NCI-H446 treated with DMSO at 0.1 percent for 48 hours (cell line): ENCODE measurements at places on chromosomes 5 and 9.
A peak's percentile ranks its signal among the peaks of the same experiment; 100 is the strongest.

DNA sequence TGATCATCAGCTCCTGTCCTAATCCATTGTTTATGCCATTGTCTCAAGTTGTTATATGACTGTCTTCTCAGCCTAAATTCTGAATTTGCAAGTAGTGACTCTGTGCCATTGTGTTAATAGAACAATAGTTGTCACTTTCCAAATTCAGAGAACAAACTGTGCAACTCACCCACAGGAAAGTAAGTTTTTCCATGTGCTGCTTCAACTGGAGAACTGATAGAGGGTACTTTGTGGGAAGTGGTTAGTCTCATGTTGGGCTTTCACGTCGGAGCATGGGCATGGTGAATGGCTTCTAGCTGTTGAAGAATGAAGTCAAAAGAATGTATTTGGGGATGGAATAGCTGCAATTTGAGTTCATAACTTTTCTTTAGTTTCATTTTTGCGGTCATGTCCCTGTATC lies 146.0 kb downstream of the CD180 start:
- DNase-seq: no peak

GRCh38 chr5:69048230-69048629 lies 45.6 kb upstream of the SLC30A5 start:
- DNase-seq: no peak

- no peak for DNase-seq
Observed at GRCh38 chr5:136275601-136276000, 82.6 kb upstream of the SMIM32 start.

DNA sequence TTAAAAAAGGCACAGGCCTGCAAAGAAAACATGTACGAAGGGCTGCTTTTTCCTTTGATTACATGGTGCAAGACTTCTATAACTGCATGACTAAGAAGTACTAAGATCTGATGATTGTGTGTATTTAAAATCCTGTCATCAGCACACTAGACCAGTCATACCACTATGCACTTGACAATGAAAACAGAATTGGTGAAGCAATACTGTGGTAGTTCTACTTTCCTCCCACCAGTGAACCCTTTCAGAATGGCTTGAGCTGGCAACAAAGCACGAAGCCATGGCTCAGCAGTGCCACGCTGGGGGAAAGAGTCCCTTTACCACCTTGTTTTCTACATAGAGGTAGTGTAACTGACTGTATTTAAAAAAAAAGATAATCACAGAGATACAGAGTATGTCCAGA lies 49.0 kb upstream of the POU5F2 start:
- DNase-seq: no peak

DNA sequence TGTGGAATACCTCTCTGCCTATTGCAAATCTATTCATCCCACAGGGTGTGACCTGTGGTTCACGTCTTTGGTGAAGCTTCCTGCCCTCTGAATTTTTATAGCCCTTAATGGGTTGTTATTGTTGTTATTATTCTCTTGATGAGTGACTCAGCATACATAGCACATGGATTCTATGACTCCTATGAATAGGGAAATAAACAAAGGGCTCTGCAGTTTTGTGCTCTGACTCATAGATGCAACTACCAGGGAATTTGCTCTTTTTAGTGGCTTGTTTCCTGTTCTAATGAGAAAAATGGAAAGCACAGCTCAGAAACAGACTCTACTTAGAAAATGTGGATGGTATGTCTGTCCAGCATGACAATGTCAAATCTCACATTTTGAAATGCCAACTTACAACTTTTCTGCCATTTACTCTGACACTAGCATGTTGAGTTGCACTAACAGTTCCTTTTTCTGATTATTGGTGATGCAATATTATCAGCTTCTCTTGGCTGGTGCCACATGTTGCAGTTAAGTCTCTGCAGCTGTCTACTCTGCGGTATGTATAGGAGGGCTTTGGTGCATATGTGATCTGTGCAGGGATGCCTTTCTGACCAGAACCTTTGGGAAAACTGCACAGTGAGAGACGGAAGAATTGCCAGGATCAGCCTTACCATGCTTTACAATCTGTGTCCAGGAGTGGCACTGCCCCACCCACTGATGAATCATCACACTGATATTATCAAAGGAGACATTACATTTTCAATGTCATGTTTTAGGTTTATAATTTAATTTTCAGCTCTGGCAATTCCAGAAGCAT lies 996.4 kb upstream of the WWC1 start:
- no peak for DNase-seq

DNA sequence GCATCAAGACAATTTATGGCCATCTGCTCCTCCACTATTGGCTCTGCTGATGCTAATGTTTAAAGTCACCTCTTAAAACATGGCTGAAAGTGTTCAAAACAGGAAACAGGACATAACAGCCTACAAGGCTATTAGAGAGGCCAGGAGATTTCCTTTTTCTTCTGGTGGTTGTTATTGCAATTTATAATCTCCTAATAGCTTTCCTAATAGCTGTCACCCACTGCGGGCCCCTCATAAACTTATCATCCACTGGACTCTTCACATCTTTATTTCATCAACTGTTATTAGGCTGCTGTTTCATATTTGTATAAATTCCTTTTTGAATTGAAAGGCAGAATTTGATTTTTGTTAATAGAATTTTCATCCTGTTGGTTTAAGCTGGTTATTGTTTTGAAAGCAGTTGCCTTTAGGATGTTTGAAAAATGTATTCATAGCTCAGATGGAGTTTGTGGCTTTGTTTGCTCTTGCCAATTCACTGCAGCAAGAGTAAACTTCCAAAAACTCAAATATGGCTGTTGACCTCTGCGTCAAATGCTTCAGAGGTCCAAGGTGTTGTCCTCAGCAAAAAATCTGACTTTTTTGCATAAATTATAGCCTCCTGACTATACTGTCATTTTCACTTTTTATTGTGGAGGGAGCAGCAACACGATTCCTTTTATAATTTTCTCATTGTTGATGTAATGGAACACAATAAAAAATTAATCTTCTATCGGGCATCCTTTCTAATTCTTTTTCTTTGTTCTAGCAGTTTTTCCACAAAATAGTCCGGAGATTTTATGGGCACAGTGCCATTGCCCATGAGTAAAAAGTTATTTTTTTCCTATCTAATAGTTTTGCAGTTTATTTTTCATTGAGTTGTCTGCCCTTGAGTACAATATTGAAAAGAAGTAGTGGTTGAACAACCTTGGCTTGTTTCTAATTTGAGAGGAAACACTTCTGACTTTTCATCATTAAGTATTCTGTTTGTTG lies 69.3 kb downstream of the MAT2B start:
- peak; percentile 8 for DNase-seq

DNA sequence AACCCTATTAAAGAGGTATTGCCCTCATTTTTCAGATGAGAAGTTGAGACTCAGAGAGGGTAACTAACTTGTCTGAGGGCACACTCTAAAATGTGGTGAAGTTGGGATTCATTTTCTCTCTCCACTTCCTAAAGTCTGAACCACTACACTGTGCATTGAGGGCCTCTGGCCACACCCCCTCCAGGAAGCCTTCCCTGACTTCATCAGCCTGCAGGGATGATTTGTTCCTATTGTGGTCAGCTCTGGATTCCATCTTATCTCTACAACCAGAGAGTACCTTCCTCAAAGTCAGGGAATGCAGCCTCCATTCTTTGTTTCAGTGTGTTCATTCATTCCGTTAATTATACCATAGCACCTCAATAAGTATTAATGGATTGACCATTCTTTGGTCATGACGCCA lies 356.0 kb upstream of the PANK3 start:
- no peak for DNase-seq

DNA sequence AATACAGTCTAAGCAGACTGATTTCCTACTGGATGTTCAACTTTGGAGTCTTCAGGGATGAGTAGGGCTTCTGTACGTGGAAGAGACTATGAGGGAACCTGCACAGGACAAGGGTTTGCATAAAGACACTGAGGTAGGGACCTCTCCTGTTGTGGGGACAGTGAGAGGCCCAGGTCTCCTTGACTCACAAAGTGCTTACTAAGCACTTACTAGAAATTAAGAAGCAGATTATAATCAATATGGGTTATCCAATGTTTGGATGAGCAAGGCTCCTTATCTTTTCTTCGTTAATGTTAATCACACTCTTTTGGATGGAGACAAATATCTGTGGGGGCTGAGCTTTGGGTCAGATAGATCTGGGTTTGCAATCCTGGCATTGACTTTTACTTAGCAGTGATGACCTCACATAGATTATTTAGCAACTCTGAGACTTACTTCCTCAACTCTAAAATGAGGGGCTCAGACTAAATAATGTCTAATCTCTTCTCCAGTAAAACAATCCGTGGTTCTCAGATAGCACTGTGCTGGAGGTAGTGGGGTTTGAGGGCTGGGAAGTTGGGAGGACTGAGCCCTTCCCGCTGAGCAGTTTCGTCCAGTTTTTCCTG lies 45.9 kb downstream of the PDCD1LG2 start:
- DNase-seq: no peak

DNA sequence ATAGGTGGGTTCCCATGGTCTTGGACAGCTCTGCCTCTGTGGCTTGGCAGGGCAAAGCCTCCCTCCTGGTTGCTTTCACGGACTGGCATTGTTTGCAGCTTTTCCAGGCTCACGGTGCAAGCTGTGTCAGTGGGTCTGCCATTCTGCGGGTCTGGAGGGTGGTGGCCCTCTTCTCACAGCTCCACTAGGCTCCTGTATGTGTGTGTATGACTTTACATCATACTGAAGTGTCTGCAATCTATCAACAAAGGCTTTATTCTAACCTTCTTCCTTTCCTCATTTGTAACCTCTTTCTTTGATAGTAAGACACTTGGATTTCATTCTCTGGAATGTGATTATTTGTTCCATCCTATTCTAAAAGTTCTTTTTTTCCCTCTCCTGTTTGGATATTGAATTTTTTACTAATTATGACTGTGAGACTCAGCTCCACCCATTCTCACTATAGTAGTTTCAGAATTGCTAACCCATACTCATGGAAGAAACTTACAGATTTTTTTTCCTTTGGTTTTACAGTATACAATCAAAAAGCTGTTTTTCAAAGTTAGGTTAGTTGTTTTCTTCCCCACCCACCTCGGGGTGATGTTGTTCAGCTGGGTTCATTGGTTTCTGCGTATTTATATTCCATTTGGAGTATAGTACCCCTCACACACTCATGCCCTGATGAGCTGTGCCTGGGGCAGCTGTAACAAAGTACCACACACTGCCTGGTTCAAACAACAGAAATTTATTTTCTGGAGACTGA lies 144.6 kb upstream of the OTULINL start:
- DNase-seq: no peak

- no peak for DNase-seq
Observed at GRCh38 chr5:97627272-97627671, 444.2 kb upstream of the RIOK2 start.

- DNase-seq: no peak
Observed at GRCh38 chr5:41191249-41191648, 22.1 kb downstream of the C6 start.

DNA sequence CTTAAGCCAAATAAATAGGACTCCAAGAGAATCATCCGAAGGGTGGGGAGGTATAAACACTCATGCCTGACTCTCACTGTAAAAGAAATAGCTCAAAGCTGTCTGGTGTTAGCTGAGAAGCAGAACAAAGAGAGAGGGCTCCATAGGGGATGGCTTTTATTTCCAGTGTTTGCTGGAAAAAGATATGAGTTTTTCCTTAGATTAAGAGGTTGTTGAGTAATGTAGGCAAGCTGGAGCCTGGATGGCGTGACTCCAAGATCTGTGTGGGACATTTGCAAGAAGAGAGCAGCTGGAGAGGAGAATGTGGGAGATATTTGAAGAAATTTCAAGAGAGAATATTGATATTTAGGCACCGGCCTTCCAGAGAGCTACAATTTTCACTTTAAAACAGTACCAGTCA lies 793.7 kb upstream of the RGMB start:
- no peak for DNase-seq

- DNase-seq: no peak
Observed at GRCh38 chr9:133704711-133705181, 33.4 kb downstream of the SARDH start.

DNA sequence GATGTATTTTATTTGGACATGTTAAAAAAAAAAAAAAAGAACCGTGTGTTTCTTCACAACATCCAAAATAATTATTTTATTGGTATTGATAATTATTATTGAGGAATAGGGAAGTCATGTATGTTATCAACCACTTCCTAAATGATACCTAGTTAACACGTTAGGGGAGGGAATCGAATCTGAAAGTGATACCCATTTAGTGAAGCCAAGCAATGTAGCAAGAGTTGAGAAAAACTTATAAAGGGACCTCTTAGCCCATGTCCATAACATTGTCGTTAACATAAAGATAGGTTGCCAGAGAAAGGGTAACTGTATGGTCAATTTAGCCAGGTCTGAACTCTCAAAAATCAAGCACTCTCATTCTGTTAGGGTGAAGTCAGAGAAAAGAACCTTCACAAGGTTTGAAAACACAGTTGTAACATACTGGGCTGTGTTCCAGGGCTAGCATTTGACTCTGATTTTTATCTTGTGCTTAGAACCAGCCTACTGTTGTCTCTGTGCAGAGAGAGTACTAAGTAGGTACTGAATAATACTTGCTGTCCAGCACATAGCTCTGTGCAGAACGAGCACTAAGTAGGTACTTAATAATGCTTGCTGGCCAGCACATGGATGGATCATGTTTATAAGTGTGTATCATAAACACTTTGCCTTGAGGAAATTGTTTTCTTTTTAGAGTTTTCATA lies 60.4 kb downstream of the GHR start:
- DNase-seq: no peak

DNA sequence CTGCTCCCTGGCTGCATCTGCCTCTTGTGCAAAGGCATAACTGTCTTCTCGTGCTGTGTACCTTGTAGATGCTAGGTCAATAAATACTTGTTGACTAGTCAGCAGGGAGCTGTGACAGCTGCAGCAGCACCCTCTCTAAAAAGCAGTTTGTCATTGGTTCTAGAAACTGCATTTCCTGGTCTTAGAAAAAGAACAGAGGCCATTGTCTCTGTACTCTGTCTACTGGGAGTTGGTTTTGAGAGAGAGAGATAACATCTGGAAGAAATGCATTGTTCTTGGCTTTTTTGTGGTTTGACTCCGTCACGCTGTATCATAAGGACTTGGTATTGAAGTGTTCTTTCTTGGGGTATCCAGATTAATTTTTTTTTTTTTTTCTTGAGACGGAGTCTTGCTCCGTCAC lies 32.3 kb downstream of the SH3GLB2 start:
- no peak for DNase-seq

- DNase-seq: no peak
Observed at GRCh38 chr5:132540764-132541163, 2.6 kb downstream of the IL5 start.
